ENCODE measurements at places on chromosomes 12 and 14. TPM values are rescaled to one million over a fixed set of nuclear protein-coding genes. Genes with fewer than 3 reads are reported as not detected.

Gene AVPR1A
- polyA plus RNA-seq = not detected

GRCh38 chr12:95700316-95700785, 90.2 kb downstream of the NTN4 start:
- no peaks in the 10 kb centered on the region for H3K27me3 ChIP-seq
- DNase-seq = no peak
- H3K36me3 ChIP-seq = no peaks in the 10 kb centered on the region
- H3K4me3 ChIP-seq = no peak overlapping the region
- no peak overlapping the region for H3K27ac ChIP-seq
- H3K4me1 ChIP-seq = no peaks in the 10 kb centered on the region

Gene HOXC4
- not detected for polyA plus RNA-seq

DNA sequence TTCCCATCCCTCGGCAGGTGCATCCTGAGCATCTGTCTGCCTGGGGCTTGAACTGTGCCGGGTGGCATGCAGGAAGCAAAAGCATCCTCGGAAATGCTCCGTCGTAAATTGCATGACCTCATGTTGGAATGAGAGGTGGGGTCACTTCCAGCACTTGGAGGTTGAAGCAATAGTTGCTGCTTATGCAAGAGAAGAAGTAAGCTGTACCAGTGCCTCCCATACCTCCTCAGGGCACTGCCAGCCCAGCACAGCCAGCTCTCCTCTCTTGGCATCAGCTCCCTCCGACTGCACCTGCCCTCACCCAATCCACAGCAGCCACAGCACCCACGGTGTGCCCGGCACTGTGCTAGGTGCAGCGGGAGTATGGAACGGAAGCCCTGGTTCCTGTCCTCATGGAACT, 11.5 kb downstream of the TEAD4 start:
- no peak overlapping the region for H3K27ac ChIP-seq
- H3K36me3 ChIP-seq = no peaks in the 10 kb centered on the region
- H3K4me1 ChIP-seq = no peaks in the 10 kb centered on the region
- no peaks in the 10 kb centered on the region for H3K27me3 ChIP-seq

DNA sequence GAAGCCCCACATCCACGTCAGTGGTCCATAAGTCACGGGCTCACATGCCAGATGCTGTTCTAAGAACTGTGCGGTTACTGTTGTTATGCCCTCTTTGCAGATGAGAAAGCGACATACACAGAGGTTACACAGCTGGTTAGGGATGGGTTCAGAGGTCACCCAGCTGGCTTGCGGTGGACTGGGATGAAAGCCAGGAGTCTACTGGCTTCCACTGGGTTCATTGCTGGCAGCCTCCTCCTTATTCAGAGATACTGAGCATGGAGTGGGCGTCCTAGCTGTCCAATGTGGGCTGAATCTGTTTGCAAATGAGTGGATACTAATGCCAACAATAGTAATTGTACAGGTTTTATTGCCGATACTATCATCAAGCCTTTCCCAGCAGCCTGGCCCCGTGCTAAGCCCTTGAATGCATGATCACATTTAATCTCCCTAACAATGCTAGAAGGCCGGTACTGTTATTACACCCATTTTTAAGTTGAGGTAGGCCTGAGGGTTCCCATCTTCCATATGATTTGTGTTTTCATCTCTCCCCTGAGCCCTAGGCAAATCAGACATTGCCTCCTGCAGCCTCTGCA, 129.1 kb downstream of the PLXNC1 start:
- H3K4me3 ChIP-seq = no peak overlapping the region
- DNase-seq = no peak
- H3K36me3 ChIP-seq = no peaks in the 10 kb centered on the region
- H3K27ac ChIP-seq = no peak overlapping the region

- H3K4me1 ChIP-seq = peaks cover 11% of the 10 kb centered on the region
- peaks cover 5% of the 10 kb centered on the region for H3K36me3 ChIP-seq
- H3K27me3 ChIP-seq = no peaks in the 10 kb centered on the region
Measured at GRCh38 chr14:95505030-95505589, 11.3 kb downstream of the SYNE3 start.

DNA sequence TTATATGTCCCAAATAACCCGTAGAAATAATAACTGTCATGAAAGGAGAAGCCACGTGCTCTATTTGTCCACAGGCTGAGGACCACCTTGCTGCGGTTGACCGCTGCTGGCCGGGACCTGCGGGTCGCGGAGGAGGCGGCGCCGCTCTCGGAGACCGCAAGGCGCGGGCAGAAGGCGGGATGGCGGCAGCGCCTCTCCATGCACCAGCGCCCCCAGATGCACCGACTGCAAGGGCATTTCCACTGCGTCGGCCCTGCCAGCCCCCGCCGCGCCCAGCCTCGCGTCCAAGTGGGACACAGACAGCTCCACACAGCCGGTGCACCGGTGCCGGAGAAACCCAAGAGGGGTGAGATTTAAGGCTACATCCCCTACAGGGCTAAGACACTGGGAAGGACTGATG, 21.0 kb downstream of the RPGRIP1 start:
- peak overlapping the region; percentile 6 for H3K4me3 ChIP-seq
- H3K27ac ChIP-seq = no peak overlapping the region
- H3K27me3 ChIP-seq = no peaks in the 10 kb centered on the region
- no peaks in the 10 kb centered on the region for H3K36me3 ChIP-seq

DNA sequence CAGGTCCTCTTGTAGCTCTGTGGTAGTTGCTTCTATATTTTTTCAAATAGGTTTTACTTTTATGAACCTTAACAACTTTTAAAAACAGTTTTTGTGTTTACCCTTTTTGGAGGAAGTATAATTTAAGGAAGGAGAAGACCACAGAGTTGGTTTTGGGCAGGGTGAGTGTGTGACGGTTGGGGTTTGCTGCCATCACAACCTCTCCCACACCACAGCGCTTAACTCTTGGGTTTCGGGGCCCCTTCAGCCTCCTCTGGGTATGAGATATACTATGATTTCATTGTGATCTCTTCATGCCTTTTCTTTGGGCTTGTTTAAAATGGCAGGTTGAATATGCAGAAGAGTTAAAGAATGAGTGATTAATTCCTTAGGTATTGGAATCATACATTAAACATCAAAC, 228.7 kb upstream of the CRY1 start:
- no peaks in the 10 kb centered on the region for H3K27me3 ChIP-seq
- peaks cover 12% of the 10 kb centered on the region for H3K4me1 ChIP-seq
- H3K27ac ChIP-seq = peak overlapping the region; percentile 89
- peak overlapping the region; percentile 66 for H3K4me3 ChIP-seq
- no peaks in the 10 kb centered on the region for H3K36me3 ChIP-seq
- DNase-seq = peak; percentile 67

DNA sequence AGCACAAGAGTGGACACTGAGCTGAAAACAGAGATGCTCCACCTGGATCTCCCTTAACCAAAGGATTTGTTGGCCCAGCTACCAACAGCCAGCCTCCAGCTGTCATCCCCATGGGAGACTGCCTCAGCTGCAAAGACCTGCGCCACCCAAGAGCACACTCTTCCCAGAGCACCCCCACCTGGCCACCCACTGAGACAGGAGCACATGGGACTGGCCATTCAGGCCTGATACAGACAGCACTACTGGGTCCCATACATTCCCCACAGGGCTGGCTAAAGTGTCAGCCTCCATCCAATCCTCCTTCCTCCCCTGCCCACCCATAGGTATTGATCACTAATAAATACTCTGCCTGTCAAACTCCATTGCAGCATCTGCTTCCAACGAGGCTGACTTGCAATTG, 241.5 kb downstream of the BCL11B start:
- no peaks in the 10 kb centered on the region for H3K36me3 ChIP-seq
- no peak for DNase-seq
- no peaks in the 10 kb centered on the region for H3K4me1 ChIP-seq

Gene HOTAIR
- not detected for polyA plus RNA-seq

GRCh38 chr14:77529213-77529612, 30.6 kb upstream of the ISM2 start:
- no peaks in the 10 kb centered on the region for H3K4me1 ChIP-seq
- H3K4me3 ChIP-seq = no peak overlapping the region
- H3K36me3 ChIP-seq = no peaks in the 10 kb centered on the region
- H3K27me3 ChIP-seq = no peaks in the 10 kb centered on the region

Gene RNASE3
- polyA plus RNA-seq = not detected
